Germinal center (tissue), 1 donor: ENCODE measurements at places on chromosomes 6 and 20.

GRCh38 chr6:140480852-140481251 lies 1106.4 kb upstream of the CITED2 start:
- DNase-seq, result no peak

- DNase-seq, result no peak
Observed at GRCh38 chr6:40251637-40252300, 317.5 kb upstream of the MOCS1 start.

GRCh38 chr6:75280131-75280855 lies 4.3 kb downstream of the TMEM30A start:
- no peak for DNase-seq

DNA sequence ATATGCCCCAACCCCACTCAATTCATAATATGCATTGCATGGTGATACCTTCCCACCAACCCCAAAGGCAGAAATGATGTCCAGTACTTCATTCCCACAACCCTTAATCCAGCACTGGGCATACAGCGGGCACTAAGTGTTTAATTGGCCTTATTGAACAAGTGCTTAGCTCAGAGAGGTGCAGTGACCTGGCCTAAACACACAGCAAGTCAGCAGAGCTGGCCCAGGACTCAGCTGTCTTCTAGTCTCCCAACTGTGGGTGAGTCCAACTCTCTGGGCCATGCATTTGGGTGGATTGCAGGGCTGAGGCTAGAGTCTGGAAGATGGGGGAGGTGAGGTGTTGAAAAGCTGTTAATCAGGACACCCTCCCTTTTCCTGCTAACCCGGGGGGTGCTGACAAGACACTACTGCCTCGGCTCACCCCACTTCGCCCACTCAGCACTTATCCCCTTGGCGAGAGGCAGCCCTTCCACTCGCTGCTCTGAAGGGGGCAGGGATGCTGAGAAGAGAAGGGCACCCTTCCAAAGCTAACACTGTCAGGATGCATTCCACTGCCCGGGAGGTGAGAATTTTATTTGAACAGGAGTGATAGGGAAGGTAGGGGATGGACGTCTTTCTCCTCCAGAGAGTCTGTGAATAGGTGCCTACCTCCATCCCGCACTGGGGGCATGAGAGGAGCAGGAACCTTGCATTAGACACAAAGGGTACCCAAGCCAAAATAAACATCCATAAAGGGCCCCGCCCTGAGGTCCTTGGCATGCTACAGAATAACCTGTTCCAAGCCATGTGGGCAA lies 14.2 kb downstream of the KCNK5 start:
- no peak for DNase-seq

DNA sequence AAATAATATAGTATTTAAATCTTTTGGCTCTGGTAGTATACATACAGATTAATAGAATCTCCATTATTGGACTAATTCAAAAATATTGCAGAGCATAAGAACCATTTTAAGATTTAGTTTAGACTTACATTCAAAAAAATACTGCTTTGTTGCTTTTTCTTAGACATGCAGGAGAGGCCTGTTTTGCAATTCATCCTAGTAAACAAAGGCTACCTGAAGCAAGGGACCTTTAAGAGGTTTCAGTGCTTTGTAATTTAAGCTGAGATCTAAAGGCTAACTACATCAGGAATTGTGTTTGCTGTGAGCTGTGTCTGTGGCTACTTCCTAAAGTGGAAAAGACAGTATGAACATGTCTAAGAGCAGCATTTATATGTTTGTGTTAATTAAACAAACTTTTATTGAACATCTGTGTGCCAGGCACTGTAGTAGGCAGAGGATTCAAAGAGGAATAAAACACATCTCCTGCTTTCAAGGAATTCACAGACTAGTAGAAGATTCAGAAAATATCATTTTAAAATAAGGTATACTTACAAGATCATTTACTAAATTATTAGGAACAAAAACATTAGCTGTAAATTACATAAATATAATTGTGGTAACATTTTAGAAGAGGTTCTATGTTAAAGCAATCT lies 29.1 kb upstream of the CALHM6 start:
- DNase-seq, result no peak

GRCh38 chr6:20879526-20879925 lies 345.3 kb downstream of the CDKAL1 start:
- no peak for DNase-seq

GRCh38 chr6:29813809-29814208 lies 13.8 kb upstream of the HLA-G start:
- DNase-seq, result no peak

DNA sequence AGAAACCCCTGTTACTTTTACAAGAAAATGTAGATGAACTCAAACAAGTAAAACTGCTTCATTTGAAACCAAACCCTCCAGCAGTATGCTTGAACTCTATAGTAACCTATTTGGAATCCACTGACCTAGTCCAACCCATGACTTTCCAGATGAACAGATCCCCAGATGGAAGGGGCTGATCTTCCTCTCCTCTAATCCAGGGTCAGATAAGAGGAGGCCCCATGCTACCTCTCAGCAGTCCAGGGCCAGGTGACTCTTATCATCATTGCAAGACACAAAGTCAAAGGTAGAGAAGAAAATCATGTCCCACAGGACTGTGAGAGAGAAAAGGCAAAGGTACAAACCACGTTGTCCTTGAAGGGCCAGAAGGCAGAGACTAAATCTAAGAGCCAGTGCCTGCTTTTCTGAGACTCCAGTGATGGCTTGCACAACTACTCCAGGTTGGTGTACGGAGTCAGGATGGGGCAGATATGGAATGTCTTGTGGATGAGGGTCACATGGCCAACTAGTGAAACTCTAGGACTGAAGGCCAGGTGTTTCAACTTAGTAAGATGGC lies 81.4 kb upstream of the MYLIP start:
- no peak for DNase-seq

DNA sequence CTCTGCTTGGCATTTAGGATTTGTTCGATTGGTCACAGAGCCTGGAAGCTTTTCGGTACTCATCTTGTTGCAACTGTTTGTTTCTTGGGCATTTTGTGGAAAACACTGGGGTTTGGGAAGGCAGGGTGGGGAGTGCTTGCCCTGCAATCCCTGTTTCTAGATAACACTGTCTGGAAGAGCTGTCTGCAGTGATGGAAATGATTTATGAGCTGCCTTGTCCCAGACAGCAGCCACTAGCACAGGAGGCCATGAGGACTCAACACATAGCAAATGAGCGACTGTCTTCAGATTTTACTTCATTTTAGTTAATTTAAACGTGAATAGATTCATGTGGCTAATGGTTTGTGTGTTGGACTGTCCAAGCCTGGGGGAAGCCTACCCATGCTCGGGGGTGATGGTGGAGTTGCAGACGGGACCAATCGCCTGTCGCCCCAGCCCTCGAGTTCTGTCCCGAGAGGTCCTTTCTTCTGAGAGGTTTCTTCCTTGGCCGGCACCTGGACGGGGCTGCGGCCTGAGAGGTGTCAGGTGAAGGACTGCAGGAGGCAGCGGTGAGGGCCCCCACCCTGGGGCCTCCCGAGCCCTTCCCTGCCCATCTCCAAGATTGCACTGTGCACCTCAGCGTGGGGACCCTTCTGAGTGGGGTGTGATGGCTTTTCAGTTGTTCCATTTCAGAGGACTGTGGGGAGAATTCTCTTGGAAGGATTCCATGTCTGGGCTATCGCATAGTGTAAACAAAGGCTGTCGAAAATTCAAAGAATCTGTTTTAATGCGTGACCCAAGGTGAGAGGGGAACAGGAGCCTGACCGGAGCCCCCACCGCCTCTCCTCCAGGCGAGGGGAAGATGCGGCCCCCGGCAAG lies 55.4 kb downstream of the SMOC2 start:
- DNase-seq, result no peak

DNA sequence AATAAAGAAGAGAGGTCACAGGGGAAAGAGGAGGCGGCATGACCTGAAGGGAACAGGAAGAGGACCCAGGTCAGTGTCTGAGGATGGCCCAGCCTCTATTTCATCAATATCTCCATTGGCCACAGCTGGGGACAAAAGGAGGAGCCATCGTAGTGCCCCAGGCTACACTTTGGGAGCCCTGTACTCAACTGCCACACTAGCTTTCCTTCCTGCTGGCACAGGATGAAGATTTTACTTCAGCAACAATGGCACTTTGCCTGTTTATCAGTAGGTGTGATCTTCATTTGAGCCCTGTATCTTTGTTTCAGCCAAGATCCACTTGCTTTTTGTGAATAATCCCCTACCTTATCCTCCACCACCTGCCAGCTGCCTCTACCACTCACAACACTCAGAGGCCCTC lies 35.4 kb upstream of the RCAN2 start:
- no peak for DNase-seq

DNA sequence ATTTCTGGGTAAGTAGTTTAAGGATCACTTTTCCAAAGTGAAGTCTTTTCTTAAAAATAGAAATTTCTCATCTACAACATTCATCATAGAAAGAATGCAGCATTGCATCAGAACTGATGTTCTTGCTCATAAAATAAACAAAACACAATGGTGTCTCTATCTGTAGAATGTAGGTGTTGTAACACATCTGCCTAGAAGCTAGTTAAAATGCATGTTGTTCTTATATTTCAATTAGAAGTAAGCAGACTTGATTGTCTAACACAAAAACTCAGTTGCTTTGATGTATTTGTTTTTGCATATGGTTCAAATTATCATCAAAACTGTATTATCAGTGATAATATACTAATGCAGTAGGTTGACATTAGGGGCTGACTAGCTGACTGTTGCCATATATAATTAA lies 654.7 kb upstream of the FLRT3 start:
- no peak for DNase-seq

GRCh38 chr6:1864496-1864895 lies 254.8 kb downstream of the FOXC1 start:
- no peak for DNase-seq

- DNase-seq, result no peak
Observed at GRCh38 chr6:100664274-100665040, 199.7 kb upstream of the SIM1 start.

- DNase-seq, result no peak
Observed at GRCh38 chr6:82891076-82891475, 174.6 kb downstream of the UBE3D start.

DNA sequence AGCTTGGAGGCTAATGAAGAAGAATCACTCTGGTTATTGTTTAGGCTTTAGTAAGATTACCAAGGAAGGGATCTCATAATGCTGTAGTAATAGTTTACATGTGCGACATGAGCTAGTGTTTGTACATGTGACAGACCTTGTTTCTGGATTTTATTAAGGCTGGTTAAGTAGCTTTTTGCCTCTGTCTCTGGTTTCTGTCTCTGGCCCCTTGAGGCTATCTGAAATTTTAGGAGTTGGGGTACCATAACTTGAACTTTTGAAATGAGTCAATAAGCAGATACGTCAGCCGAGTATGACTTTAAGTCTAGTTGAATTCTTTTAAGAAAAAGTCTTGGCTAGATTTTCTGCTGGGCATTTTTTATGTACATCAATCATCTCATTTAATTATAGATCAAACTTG lies 9.5 kb downstream of the CBFA2T2 start:
- no peak for DNase-seq
